ENCODE measurements at places on chromosomes 1 and 21. TPM values are rescaled to one million over a fixed set of nuclear protein-coding genes. Genes with fewer than 3 reads are reported as not detected.

- DNase-seq = no peak
These were observed 5.3 kb upstream of the C1orf174 start for GRCh38 chr1:3905266-3905952.

The GJA5 gene
- total RNA-seq = 0.86 TPM

DNA sequence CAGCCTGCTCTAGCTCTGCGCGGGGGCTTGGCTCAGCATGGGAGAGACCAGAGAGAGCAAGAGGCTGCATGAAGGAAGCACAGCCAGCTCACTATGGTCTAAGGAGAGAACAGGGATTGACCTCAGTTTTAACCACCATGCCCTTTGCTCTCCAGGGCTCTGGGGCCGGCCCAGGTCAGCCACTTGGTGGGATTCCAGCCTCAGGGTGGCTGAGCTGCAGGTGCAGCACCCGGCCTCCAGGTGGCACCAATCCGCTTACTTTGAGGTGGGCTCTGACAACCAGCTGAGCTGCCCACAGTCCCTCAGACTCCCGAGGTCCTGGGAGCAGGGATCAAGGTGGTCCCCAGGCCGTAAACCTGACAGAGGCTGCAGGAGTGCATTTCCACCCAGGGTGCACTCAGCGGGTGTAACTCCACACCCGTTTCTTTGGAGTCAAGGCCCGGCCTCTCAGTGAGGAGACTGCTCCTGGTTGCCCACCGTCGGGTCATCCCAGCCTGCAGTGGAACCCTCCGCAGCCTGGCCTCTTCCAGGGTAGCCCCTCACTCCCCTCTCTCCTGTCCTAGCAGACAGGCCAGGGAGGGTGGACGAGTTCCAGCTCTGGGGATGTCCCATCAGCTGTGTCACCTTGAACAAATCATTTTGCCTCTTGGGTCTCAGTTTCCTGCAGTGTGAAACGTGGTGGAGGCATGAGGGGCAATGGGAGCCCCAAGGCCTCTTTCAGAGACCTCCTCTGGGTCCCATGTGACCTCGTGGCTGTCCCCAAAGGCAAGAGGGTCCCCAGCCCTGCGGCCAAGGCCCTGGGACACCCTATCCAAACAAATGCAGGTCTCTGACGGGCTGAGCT, 607 bp upstream of the LGR6 start:
- DNase-seq = peak; percentile 66

- DNase-seq = no peak
These were observed 15.5 kb upstream of the SARS1 start for GRCh38 chr1:109198043-109198695.

DNA sequence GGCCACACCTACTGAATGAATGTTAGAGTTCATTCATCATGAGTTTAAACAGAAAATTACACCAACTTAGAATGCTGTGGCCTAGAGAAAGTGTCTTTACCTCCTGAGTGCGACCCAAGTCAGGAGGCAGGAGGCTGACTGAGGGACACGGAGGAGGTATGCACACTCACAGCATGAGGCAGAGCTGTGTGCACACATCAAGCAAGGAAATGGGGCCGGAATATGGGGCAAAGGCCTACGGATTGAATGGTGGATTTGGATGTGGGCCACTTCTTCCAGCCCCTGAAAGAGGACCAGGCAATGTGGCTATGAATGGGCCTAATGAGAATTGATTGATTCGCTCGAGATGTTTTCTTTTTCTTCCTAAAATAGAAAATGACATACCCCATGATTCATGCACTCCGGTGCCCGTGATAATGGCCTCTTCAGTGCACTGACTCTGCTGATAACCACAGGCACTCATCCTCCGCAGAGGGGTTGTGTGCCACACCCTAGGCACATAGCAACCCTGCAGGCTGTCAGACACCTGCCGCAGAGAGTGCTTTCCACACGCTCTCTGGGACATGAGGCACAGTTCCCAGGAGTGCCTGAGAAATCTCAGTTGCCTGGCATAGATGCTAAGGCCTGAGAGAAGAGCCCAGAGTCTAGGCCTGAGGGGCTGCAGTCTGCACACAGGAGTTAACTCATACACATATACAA, 155.5 kb downstream of the GLUL start:
- DNase-seq = no peak

GRCh38 chr1:14842891-14843290, 244.4 kb downstream of the KAZN start:
- DNase-seq = no peak

DNA sequence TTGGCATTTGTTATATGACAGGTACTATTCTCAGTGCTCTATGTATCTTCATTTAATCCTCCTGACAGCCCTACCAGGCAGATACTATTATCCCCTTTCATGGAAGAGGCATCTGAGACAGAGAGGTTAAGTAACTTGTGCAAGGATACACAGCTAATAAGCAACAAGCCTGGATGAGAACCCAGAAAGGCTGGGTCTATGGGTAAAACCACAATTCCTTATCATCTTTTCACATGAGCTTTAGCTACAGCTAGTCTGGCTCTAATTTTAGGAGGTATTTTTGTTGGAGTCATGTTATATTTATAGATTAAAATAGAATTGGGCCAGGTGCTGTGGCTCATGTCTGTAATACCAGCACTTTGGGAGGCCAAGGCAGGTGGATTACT, 27.7 kb downstream of the DNTTIP2 start:
- DNase-seq = no peak

- DNase-seq = no peak
These were observed 7.3 kb upstream of the SEC16B start for GRCh38 chr1:177977141-177977540.

GRCh38 chr1:1858382-1859086, 32.4 kb downstream of the GNB1 start:
- DNase-seq = peak; percentile 84

- DNase-seq = no peak
These were observed 273.8 kb upstream of the DUSP10 start for GRCh38 chr1:222015686-222016085.

DNA sequence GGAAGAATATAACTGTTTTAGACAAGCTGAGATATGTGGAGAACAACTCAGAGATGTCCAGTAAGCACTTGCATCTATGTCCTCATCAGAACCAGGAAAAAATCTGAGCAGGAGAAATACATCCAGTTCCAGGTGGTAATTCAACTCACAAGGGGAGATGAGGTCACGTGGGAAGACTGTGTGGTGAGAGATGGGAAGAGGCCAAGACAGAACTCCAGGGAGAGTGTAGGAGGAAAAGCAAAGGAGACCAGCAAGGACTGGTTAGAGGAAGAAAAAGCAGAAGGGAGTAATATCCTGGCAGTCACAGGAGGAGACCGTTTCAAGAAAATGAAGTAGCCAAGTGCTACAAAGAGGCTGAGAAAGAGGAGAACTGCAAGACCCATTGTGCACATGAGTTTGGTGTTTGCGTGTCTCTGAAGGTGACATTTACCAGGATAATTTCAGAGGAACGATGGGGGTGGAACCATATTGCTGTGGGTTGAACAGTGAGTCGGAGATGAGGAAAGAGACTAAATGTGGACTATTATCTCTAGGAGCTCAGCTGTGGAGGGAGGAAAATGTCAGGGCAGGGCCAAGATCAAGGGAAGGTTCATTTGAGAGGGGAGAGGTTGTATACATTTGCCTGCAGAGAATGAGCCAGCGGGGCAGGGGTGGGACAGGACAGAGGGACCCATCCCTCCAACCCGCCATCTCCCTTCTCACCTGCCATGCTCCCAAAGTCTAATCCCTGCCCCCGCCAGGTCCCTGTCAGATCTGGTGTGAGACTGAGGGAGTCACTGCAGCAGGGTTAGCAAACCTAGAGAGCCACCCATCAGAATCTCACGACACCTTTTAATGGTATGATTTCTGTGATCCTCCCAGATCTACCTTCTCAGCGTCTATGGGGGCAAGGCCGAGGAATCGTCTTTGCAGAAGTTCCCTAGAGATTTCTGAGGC, 24.9 kb downstream of the SUSD4 start:
- no peak for DNase-seq

- no peak for DNase-seq
These were observed 14.8 kb downstream of the KCTD3 start for GRCh38 chr1:215581896-215582295.

Measured in HT-29 (cell line).